ENCODE measurements at places on chromosomes 16 and 17.

DNA sequence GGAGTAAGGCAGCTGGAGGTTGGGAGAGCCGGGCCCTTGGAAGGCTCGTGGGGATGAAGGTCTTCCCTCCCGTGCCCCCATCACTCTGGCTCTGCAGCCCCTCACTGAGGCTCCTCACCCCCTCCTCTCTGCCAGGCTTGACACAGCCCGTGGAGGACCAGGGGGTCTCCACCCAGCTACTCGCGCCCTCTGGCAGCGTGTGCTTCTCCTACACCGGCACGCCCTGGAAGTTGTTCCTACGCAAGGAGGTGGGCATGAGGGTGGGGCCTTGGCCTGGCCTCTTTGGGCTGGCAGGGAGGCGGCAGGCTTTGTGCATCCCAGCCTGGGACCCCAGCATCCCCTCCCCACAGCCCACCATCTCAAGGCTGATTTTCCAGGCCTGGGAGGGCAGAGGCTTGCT, 15.6 kb upstream of the SMIM5 start:
- DNase-seq, result no peak

DNA sequence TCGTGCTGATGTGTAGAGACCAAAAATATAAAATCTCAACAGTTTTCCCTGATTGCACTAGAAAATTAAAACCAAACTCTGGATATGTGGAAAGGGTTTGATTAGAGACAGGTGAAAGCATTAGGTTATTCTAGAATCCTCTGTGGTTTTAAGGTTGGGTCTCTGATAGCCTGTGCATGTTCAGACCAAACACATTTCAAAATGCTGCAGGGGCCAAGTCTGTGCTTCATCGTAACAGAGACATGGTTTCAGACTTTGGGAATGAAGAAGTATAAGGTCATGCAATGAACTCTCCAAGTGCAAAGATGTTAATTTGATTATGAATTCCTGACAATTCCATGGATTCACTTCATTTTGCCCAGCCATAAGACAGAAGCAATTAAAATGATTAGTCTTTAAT, 261.0 kb upstream of the KCNJ16 start:
- no peak for DNase-seq

DNA sequence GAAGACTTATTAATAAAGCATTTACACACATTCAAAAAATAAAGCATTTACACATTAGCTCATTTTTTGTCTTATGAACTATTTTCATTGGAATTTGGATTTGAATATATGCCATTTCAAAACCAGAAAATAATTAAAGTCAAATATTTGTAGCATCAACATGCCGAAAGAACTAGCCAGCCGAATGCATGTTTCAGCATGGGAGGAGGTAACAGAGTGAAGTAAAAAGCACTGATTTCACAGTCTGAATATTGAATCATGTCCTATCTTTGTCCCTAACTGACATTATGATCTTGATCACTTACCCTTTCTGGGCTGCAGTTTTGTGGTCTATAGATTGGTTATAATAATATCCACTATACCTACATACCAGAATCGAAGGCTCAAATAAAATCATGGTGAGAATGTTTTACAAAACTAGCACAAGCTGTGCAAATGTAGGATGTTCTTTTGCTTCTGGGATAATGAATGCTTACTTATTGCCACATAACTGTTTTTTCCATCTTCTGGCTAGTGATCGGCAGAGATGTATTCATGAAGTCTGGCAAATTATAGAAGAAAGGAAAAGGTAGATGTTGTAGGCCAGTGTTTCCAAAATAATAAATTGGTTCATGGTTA, 84.7 kb downstream of the TUBD1 start:
- no peak for DNase-seq

DNA sequence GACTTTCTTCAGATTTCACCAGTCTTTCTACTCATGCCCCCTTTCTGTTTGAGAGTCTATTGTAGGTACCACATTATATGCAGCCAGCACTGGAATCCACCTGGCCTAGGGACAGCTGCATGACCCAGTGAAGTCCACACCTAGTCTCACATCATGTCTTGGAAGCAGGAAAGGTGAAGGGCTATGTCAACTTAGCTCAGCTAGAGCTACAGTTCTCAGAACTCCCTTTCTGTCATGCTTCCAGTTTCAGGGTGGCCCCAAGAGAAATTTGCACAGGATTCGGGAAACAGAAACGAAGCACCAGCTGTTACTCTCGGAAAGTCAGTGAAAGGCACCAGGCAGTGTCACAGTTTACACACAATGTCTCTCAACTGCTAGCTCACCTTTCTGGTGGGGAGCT, 51.6 kb upstream of the NLRP1 start:
- no peak for DNase-seq

- DNase-seq, result no peak
Observed at GRCh38 chr16:47848421-47849109, 307.2 kb downstream of the ABCC12 start.

GRCh38 chr16:53805113-53805512, 101.2 kb downstream of the FTO start:
- no peak for DNase-seq

DNA sequence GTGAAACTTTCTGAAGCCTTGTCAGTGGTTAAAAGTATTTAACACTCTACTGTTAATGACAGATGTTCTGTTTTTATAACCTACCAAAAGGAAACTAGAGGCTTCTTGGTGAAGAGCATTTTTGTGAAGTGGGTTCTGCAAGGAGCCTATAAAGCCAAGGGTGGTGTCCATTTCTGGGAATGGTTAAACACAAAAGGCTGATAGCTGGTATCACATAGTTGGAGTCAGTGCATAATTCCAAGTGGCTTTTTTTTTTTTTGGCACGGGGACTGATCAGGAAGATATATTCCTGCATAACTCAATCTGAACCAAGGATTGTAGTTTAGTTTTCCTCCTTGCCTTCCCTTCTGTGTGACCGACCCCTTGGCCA, 27.6 kb upstream of the KPNB1 start:
- no peak for DNase-seq

GRCh38 chr16:1414532-1415260, at the start of gene UNKL:
TSS of gene UNKL (minus strand) at chr16:1414704. CDS start at chr16:1414691, 13 bp downstream.
- DNase-seq, result peak; percentile 49

GRCh38 chr17:40100669-40101366, 429 bp upstream of the NR1D1 start:
- peak; percentile 99 for DNase-seq

DNA sequence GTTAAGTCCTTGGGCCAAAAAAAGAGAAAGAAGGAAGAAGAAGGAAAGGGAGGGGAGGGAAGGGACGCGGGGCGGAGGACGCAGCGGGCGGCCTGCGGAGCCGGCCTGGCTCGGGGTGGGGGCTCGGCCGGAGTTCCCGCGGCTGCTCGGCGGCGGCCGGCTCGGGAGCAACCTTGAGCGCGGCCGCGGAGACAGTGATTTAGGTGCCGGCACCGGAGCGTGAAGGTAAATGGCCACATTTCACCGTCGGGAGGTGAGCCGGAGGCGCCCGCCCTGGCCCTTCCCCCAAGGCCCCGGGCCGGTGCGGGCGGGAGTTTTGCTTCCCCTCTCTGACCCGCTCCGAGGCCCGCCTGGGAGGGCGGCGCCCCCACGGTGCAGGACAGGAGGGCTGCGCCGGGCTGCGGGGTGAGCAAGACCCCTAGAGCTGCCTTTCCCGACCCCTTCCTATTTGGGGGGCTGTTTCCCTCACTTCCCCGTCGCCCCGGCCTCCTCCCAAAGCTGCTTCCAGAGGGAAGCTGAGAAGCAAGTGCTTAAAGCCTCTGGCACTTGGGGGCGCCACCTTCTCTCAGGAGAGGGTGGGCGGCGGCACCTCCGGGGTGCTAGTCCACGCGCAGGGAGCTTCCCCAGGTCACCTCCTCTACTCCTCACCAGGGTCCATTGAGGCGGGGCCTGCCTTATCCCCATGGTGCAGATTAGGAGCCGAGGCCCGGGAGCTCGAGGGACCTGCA, 56.5 kb downstream of the MRM1 start:
- no peak for DNase-seq

DNA sequence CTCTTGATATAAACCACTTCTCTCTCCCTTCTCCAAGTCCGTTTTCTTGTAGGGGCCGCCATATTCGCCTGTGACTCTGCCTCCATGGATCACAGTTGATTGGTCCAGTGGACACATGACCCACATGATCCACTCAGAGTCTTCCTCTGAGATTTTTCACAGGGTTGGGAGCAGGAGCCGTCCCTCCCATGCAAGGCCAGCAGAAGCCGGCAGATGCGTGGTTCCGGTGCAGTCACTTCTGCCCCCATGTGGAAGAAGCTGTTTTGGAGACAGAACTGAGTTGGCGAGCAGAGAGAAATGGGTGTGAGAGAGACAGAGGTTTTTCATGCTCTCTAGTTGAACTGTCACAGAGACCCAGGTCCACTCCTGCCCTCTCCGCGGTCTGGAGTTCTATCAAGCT, 83.3 kb downstream of the C16orf95 start:
- DNase-seq, result peak; percentile 42

DNA sequence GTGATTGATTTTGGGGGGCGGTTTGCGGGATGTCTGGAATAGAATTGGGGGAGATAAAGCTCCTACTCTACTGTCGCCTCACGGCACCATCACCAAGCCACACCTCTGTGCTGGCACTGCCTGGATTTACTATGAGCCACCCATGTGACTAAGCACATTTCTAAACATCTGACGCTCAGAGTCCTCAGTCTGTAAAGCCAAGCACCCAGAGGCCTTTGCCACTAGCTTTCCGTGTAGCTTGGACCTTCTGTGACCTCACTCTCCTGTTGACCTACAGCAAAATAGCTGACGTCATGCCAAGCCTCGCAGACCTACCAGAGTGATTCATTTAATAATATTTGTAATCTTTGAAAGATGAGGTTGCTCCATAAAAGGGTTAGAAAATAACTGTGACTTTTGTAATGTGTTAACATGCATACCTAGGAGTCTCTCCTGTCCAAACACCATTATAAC, 38.5 kb upstream of the MYOCD start:
- DNase-seq, result no peak

- DNase-seq, result no peak
Observed at GRCh38 chr17:79729761-79730160, 982 bp upstream of the ENPP7 start.

Measured in SK-MEL-5 (cell line).